ENCODE measurements at places on chromosomes 11 and 22.

DNA sequence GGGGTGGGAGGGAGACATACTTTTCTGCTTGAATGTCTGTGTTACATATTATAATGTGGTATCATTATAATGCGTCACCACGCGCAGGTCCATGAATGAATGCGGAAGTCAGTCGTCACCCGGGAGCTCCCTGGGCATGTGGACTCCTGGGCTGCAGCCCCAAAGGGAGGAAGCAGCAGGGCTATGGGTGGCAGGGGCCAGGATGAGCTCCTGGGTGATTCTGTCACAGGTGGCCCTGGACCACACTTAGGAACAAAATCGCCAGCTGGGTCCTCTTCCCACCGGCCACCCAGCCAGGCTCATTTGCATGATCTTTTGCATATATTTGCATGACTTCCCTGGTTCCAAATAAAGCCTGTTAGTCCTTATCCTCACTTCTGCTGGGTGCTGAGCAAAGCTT, 51.2 kb downstream of the KCNJ4 start:
- no peak for DNase-seq

GRCh38 chr22:32574411-32574810, 99.8 kb downstream of the FBXO7 start:
- DNase-seq = no peak

- DNase-seq = no peak
Measured at GRCh38 chr11:59654893-59655292, 13.9 kb downstream of the PATL1 start.

- DNase-seq = no peak
Measured at GRCh38 chr11:64954201-64954600, 17.7 kb downstream of the MAJIN start.

GRCh38 chr11:69278091-69278867, 15.7 kb upstream of the MYEOV start:
- DNase-seq = no peak

- DNase-seq = no peak
Measured at GRCh38 chr11:46339816-46340215, 7.4 kb upstream of the DGKZ start.

- no peak for DNase-seq
Measured at GRCh38 chr11:30567120-30567519, 19.0 kb downstream of the MPPED2 start.

- no peak for DNase-seq
Measured at GRCh38 chr22:42732081-42732480, 11.4 kb upstream of the A4GALT start.

- no peak for DNase-seq
Measured at GRCh38 chr11:35780951-35781860, 118.6 kb downstream of the TRIM44 start.

DNA sequence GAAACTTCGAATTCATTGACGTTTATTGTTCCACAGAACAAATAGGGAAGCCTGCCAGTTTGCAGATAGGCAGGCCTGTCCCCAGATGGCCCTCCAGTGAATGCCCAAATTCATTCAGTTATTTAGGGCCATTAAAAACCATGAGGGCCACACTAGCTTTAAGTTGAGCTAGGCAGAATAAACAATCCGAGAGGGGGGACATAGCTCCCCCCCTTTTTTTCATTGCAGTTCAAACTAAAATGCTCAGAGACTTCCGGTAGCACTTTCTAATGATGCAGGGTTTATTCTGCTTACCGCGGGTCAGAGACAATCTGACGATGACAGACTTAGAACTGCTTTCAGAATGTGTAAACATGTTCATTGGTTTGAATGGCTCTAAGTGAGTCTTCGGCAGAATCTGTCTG, 72.0 kb downstream of the ZBTB16 start:
- DNase-seq = no peak

- no peak for DNase-seq
Measured at GRCh38 chr11:63280920-63281319, 37.5 kb upstream of the SLC22A25 start.

DNA sequence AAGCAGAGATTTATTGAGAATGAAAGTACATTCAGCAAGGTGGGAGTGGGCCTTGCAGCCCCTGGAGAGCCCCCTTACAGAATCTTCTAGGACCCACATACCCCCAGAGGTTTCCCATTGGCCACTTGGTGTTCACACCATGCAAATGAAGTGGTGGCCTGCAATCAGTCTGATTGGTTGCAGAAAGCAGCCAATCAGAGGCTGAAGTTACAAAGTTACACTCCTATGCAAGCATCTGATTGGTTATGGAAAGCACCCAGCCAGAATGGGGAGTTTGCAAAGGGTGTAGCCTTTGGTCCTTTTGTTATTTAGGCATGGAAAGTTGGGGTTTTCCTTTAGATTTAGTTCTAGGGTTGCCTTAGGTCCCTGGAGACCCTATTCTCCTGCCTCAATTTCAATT, 34.9 kb downstream of the UVRAG start:
- no peak for DNase-seq

DNA sequence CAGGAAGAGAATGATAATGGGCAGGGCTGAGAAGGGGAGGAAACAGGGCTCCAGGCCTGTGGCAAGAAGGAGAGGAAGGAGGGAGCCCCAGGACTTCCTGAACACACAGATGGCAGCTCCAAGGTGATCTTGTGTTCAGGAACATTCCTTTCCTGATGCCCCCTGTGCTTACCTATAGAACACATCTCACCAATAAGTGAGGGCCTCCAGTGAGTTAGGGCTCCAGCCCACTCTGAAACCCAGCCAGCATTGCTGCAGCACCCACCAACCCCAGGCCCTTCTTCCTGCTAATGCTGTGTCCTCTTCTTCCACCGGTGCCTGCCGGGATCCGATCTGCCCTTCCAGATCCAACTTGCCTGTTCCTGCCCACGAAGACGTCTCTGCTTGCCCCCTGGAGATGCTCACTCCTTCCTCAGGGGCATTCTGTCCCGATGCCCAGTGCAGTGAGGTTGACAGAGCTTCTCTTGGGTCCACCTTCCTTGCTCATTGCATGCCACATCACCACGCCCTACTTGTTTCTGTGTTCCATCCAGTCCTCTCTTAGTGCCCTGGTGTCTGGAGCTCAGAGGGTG, 17.4 kb downstream of the ANKK1 start:
- no peak for DNase-seq

DNA sequence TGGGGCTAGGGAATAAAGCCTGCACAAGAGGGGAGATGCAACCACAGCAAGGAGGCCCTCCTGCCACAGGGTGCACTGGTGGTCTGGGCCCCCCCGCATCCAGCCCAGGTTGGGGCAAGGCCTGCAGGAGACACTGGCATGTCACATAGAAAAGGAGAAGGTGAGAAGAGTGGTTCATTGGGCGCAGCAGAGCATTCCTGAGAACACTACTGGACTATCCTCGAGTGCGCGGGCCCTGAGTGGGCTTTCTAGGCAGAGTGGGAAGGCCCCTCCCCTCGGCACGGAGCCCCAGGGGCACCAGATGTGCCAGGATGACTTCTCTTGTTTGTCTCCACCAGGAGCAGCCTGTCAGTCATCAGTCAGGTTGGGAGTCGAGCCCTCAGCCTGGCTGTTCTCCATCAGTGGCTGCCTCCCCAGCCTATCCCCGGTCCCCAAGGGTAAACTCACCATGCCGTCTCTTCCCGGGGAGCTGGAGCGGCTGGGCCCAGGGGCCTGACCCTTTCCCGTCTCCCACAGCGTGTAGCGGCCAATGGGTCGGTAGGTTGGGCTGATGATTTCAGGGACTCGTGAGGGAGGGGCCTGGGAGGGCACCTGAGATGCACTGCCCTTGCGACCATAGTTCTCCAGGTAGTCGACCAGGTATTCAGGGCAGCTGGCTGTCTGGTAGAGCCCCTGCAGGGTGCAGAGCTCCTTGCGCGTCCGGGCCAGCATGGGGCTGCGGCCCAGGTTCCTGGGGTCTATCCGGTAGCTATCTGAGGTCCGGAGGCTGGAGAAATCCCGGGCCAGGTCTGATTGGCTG, 9.0 kb downstream of the USP2 start:
- no peak for DNase-seq

GRCh38 chr11:86933891-86934581, 21.2 kb downstream of the FZD4 start:
- DNase-seq = no peak

GRCh38 chr22:48327721-48328120, 1500.0 kb downstream of the BRD1 start:
- DNase-seq = no peak

- DNase-seq = no peak
Measured at GRCh38 chr11:45815747-45816146, 10.8 kb downstream of the SLC35C1 start.

DNA sequence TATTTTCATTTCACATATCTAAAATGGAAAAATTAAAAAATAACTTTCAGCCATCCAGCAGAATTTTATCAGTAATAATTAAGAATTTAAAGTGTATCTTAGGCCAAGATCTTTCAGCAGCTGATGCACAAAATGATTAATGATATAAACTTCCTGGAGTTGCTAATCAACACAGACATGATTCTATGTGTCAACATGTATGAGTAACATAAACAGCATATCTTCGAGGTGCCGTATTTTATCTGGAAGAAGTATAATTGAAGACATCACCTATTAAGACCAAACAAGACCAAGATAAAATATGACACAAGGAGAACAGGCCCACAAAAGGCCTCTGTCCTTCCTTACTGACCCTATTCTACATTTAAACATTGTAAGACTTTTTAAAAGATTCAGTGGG, 45.2 kb downstream of the SLC5A12 start:
- no peak for DNase-seq

DNA sequence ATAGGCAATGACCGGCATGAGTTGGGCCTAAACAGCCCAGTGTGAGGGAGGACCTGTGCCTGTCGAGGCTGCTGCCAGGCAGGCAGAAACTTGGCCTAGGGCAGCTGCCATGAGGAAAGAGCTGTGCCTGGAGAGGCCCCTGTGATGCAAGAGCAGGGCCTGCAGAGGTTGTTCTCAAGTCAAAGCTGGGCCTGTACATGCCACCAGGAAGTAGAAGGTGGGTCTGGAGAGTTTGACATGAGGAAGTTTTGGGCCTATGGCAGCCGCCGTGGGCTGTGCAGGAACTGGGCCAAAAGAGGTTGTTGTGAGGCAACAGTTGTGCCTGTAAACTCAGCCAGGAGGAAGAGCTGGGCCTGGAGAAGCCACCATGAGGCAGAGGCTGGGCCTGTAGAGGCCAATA, 43.2 kb downstream of the OR4C45 start:
- no peak for DNase-seq

GRCh38 chr11:128208329-128209137, 378.8 kb downstream of the ETS1 start:
- peak; percentile 75 for DNase-seq

- no peak for DNase-seq
Measured at GRCh38 chr22:23219822-23220484, 39.6 kb downstream of the BCR start.

DNA sequence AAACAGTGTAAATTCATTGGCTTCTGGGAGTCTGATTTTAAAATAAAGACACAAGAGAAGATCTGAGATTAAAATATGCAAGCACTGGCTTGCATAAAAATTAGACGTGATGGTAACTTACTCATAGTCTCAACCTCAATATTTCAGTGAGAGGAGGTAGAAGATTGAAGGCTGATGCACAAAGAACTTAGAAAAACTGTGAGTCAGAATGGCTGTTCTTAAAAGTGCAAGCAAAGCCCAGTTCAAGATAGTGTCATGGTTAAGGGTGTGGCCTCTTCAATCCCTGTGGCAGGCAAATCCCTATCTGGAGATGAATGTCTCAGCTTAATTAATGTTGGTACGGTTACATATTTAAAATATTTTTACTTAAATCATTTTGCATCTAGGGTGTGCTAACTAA, 33.6 kb upstream of the FIBIN start:
- DNase-seq = no peak

DNA sequence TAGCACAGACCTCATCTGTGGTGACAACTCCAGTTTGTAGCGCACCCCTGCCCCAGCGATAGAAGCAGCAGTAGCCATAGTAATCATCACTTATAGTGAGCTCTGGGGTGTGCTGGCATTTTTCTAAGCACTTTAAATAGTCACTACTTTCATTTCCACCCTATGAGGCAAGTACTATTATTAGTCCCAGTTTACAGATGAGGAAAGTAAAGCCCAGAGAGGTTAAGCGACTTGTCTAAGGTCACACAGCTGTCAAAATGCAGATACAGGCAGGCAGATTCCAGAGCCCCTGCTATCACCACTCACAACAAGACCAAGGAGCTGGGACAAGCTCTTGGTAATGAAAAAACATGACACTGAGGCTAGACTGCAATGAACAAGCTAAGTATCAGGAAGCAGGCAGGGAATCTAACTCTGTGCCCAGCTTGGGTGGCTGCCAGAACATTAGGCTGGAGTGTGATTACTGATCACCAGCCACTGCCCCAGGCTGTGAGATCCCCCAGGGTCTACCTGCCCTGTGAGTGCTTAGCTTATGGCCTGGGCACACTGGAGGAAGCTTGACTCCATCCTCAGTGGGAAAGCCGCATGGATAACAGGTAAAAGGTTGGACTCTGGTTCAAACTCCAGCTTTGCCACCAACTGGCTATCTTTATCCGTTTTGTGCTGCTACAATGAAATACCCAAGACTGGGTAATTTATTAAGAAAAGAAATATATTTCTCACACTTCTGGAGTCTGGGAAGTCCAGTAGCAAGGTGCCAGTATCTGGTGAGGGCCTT, 561.1 kb downstream of the MN1 start:
- no peak for DNase-seq

GRCh38 chr22:36286096-36286957, 33.4 kb downstream of the APOL1 start:
- DNase-seq = peak; percentile 82

GRCh38 chr22:46795140-46795539, 32.7 kb downstream of the TBC1D22A start:
- no peak for DNase-seq

DNA sequence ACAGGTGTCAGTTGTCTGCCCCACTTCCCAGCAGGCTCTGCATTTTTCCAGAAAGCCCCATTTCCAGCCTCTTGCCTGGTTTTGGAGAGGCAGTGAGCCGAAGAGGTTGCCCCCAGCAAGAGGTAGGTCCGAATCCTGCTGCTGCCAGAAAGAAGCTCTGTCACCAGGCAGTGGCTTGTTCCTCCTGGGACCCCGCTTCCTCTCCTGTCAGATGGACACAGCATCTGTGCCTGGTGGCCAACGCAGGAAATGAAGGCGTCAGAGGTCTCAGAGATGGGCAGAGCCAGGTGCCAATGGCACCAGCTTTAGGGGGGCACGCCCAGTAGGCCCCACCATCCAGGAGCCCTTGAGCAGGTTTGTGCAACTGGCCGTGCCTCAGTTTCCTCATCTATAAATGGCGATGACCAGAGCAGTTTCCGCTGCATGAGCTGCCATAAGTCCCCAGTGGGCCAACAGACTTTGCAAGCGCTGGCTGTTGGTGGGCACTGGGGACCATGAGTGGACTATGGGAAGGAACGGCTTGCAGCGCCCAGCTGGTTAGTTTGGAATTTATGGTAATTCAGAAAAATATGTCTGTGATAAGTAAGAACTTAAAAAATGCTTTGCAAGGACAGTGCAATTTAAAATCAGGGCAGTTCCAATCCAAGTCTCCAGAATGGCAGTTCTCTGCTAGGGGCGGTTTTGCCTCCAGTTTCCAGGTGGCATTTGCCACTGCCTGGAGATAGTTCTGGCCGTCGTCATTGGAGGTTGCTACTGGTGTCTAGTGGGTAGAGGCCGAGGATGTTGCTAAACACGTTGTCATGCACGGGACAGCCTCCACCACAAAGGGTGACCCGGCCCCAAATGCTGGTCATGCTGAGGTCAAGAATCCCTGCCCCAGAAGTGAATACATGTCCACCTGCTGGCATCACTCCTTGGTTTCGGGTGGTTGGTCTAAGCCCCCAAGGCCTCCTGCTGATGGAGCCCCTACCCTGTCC, 2.3 kb upstream of the OSBPL5 start:
- no peak for DNase-seq

- DNase-seq = no peak
Measured at GRCh38 chr11:15334766-15335165, 220.0 kb downstream of the INSC start.

GRCh38 chr22:23227380-23227779, 47.1 kb downstream of the BCR start:
- DNase-seq = no peak

All from smooth muscle cell of the brain vasculature (primary cell).